ENCODE measurements at places on chromosomes 6 and 20. TPM values are rescaled to one million over a fixed set of nuclear protein-coding genes. Genes with fewer than 3 reads are reported as not detected.

DNA sequence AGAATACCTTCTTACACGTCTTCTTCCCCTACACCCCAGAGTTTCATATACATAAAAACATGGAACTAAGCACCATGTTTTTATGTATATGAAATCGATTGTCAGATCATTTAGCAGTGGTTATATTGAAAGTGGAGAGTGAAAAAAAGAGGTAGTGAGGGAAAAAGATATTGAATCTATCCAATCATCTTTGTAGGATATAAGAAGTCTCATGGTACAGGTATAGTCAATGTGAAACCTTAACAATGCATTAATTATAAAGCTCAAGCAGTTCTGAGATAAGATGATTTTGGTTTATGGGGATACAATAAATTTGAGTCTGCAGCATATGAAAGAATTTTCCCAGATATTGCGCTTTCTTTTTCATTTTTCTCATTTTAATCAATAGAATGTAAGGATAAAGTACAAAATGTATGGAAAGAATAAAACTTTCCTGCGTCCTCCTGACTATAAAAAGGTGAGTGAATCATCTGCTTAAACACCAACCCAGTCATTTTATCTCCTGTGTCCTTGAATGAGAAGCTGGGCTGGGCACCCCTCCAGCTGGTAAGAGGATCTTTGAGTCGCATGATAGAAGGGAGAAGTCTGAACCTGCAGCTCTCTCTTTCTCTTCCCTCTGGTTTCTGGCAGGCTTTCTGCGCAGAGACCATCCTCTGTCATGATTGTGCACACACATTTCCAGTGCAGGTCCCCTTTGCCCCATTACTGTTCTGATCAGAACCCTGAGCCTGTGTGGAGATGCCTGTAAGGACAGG, 28.1 kb upstream of the AKIRIN2 start:
- DNase-seq, result no peak

GRCh38 chr6:13303668-13304017, 24.7 kb downstream of the TBC1D7 start:
- peak; percentile 61 for DNase-seq

Gene E2F1
- 2.0 TPM for total RNA-seq

Gene VARS2
- 33.2 TPM for total RNA-seq

Gene CNBD2
- total RNA-seq, result 3.8 TPM

Gene LTA
- total RNA-seq, result not detected

All from ureter (tissue), 1 donor.